Astrocyte of the cerebellum (primary cell): ENCODE measurements at places on chromosomes 2 and 18.

GRCh38 chr2:112665113-112665780 lies 19.5 kb downstream of the SLC20A1 start:
- no peak for DNase-seq

DNA sequence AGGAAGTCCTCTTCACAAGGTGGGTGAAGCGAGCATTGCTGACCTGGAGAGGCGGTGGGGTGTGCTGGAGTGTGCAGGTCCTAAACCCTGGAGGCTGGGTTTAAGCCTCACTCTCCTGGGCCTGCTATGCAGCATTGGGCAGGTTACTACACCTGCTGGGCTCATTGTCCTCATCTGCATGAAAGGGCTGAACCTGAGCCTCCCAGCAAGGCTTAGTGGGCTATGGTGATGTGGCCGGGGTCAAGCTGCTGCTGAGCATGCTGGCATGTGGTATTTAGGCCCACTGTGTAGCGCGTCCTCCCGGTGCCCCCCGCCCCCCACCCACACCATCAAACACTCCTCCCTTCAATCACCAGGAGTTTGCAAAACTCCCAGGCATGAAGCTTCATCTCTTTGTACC lies 37.3 kb downstream of the INHBB start:
- DNase-seq, result no peak

DNA sequence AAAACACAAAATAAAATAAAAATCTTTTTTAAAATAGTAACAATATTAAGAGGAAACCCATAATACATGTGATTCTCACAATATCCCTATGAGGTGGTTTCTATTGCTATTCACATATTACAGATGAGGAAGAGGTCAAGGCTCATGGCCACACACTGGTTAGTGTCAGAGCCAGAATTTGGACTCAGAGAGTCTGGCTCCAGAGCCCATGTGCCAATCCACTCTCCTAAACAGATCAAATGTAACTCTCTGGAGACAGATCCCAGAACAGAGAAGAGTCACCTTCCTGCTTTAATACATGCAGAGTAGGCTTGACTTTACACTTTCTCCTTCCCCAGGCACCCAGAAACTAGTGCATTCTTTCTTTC lies 10.1 kb upstream of the SLC11A1 start:
- DNase-seq, result no peak

DNA sequence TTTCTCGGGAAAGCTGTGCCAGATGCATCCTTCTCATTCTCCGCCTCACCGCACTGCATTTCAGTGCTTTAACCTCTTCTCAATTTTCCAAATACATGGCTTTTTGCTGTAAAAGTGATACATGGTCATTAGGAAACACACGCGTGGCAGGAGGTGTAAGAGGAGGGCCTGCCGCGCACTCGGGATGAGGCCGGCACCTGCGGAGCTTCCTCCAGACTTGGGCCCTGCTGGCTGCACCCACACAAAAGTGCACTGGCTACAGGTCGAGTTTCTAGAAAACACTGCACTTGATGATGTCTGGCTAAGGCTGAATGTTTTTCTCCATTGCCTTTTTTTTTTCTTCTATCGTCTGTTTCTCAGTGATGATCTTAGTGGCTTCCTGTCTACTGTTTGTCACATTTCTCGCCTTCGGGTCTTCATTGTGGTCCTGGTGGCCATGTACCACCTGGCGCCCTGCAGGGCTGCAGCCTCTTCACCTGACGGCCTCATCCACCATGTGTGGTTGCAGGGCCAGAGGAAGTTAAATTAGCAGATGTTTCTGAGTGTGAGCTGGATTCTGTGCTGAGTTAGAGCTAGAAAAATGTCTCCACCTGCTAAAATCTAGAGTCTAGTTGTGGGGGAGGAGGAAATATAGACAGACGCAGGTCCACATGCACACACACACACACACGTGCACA lies 7.6 kb downstream of the KCNG2 start:
- no peak for DNase-seq

- no peak for DNase-seq
Measured at GRCh38 chr2:108384662-108385393, 7.1 kb downstream of the SULT1C4 start.

GRCh38 chr2:223725494-223725893 lies 111.9 kb downstream of the AP1S3 start:
- peak; percentile 89 for DNase-seq

- DNase-seq, result no peak
Measured at GRCh38 chr2:23550553-23550952, 165.6 kb downstream of the KLHL29 start.

DNA sequence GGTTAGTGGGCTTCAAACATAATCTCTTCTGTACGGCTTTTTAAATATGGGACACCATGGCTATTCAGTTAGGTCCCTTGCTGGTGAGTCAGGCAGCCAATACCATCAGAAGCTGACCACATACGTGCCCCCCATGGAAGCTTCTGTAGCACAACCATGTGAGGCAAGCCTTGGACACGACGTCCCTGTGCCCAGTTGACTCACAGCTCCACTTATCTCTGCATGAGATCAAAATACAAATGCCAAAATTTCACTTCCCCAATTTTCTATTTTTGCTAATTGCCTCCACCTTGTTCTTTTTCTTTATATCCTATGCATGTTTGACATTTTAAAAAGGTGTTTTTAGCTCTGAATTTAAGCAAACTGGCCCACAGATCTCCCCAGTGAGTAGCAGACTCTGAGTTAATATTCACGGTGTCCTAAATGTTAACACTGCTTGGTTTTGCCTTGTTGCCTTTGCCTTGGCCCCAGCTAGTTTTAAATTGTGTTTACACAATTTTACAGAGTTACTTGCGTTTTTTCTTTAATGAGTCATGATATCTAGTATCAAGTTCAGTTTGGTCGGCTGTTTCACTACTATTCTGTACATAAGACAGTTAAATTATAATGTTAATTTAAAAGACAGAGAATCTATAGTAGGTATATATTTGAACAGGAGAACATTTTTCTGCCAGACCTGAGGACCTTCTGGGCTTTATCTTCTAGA lies 77.5 kb downstream of the CDCA7 start:
- no peak for DNase-seq

DNA sequence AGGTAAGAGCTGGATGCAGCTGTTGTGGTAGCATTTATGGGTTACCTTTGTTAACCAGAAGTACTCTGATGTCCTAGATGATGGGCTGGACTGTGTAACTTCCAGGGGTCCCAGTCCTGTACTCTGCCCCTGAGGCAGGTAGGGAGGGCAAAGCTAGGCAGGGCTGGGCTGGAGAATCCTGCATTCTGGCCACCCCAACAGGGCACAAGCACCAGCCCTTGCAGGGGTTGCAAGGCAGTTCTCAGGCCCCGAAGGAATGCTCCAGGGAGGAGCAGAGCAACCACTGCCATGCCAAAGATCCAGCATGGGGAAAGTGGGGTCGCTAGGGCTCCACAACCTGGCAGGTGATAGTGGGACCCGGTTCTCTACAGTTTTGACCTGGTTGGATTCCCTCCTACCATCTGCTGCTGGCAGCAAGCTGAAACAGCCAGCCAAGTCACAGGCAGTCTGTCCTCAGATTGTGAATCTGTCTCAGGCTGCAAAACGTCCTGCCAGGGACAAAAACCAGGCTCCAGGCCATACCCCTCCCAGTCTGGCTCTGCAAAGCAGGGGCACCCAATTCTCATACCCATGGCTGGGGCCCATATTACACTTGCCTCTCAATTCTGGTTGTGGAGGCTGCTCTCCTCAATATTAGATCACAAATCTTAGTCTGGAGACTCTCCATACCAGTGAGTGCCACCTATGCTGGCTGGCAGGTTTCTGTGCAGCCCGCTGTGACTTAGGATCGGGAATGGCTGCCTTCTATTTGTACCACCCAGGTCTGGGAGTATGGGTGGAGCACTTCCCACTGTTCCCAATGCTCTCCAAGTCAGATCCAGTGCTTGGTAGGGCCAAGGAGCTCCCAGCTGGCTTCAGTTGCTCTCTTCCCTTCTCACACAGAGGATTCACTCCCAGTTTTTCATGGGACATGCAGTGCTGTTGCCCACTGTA lies 61.1 kb downstream of the SMCHD1 start:
- DNase-seq, result no peak

GRCh38 chr2:238418999-238419546 lies 7.7 kb upstream of the ASB1 start:
- no peak for DNase-seq

GRCh38 chr2:23312996-23313606 lies 71.9 kb upstream of the KLHL29 start:
- no peak for DNase-seq

- DNase-seq, result no peak
Measured at GRCh38 chr2:73564986-73565385, 77.2 kb downstream of the NAT8 start.

DNA sequence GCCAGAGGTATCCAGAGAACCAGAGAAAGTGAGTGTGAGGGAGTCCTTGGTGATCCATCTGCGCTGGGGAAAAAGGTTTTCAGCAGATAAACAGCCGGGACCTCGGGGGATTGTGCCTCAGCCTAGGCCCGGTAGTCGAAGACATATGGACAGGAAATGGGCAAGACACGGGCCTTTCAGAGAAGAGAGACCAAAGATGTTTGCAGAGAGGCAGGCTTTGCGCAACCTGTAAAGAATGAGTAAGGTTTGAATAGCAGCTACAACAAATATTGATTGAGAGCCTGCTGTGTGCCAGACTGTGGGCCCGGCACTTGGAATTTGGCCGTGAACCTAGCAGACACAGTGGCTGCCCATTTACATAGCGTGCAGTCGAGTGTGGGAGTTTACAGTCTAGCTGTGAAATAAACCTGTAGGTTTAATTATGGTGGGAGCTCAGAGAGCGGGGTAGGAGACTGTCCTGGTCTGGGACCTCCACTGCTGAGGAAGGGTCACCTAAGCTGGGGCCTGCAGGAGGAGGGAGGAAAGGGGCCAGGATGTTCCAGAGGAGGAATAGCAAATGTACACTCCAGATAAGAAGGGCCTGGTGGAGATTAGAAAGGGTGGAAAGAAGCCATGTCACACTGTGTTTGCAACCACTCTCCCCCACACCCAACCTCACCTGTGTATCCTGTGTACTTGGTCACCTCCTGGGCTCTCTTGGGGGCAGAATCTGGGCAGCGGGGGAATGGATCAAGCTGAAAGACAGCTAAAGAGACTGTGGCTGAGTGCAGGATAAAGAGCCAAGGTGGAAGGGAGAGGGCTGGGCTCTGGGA lies 3.0 kb downstream of the SH2D6 start:
- no peak for DNase-seq

- DNase-seq, result no peak
Measured at GRCh38 chr2:88161446-88162244, 8.5 kb upstream of the THNSL2 start.

GRCh38 chr2:239687441-239687840 lies 286.6 kb upstream of the HDAC4 start:
- no peak for DNase-seq

GRCh38 chr2:12725233-12726187 lies 8.8 kb downstream of the TRIB2 start:
- DNase-seq, result no peak

GRCh38 chr2:216275890-216276289 lies 96.4 kb downstream of the MARCHF4 start:
- no peak for DNase-seq

- DNase-seq, result no peak
Measured at GRCh38 chr2:25588576-25588975, 84.8 kb downstream of the DTNB start.

DNA sequence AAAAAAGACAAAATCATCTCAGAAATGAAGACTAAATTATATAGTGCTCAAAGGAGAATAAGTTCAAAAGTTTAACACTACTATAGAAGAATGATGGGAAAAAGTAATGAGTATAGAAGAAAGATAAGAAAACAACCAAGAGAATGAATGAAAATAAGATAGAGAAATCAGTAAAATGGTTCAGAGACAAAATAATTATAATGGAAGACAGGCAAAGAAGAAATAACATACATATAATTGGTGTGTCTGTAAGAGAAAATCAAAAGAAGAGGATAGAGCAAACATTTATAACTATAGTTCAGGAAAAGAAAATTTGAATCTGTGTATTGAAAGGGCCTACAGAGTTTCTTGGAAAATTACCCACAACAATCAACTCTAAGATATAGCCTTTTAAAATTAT lies 43.5 kb downstream of the DNAH6 start:
- no peak for DNase-seq

DNA sequence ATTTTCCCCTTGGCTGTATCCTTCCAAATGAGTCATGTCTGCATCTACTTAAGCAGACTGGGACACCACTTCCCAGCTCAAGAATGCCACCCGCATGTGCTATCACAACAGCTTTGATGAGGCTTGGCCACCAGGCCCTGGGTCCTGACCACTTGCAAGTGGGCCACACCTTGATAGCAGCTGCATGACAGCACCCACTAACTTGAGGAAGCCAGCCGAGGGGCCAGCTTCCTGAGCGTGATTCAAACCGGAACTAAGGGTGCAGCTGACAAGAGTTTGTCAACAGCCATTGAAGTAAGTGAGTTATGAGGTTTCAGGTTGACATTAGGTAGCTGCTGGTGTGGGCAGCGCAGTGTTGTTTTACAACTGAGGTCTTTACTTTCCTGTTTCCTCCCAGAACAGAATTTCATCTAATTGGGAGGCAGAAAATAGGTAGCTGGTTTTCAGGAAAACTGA lies 54.4 kb downstream of the EPHA4 start:
- peak; percentile 33 for DNase-seq

DNA sequence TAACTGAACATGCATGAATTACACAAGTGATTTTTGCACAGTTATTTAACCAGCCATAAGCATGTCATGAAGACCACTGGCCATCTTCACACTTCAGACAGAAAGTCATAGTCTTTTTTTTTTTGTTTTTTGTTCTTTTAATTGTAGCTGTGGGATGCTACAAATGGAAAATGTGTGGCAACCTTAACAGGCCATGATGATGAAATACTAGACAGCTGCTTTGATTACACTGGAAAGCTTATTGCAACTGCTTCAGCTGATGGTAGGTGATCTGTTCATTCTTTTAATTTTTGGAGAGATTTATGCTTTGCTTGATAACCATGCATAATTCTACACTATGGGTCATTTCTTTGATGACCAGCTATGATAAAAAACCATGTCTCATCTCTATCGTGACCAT lies 35.6 kb downstream of the DAW1 start:
- DNase-seq, result no peak

DNA sequence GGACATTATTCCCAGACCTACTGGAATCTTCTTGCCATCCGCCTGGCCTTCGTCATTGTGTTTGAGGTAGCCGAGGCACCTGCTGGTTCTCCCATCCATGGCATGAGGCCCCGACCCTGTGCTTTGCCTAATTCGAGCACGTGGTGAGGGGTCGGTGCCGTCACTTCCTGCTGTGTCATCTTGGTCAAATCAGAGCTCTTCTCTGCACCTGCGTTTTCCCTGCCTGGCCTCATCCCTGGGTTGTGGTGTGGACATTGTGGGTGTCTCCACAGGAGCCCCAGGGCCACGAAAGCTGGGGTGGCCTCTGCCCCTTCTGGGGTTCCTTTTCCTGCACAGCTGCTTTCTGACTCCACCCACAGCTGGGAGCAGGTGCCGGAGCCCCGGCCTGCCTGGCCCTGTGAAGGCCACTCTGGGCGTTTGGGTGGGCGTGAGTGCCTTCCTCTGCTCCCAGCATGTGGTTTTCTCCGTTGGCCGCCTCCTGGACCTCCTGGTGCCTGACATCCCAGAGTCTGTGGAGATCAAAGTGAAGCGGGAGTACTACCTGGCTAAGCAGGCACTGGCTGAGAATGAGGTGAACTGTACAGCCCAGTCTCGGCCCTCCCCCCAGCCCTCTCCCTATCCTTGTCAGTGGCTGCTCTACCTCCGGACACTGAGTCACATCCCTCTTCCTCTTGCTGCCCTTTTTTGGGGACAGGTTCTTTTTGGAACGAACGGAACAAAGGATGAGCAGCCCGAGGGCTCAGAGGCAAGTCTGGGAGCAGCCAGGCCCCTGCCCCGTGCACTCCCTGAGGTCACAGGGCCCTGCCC lies 34.9 kb downstream of the ANO7 start:
- DNase-seq, result no peak
